ENCODE measurements at places on chromosomes 1 and 21.

GRCh38 chr21:42580793-42581321 is 67.2 kb downstream of the SLC37A1 start:
- DNase-seq, result no peak

DNA sequence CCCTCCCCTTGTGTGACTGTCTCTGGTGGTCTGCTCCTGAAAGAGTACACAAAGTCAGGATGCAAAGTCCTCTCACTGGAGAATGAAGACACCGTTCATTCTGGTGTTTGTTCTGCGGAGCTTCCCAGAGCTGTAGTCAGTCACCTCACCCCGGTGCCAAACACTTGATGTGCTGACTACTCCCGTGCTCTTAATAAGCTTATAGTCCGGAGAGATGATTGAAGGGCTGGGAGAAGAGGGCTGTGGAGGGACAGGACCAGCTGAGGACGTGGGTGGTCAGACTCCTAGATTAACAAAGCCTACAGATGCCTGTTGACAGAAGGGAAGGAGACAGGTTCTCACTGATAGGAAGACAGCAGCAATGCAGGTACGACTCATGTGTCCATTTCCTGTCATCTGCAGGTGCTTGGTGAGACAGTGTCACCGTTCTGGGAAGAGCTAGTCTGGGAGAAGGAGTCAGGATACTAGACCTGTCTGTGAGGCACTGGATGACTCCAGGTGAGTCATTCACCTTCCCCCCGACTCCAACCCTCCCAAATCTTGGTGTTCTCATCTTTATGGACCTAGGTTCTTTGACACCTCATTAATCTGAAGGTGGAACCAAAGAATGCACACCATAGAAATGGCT is 40.4 kb upstream of the LRRN2 start:
- DNase-seq, result no peak

DNA sequence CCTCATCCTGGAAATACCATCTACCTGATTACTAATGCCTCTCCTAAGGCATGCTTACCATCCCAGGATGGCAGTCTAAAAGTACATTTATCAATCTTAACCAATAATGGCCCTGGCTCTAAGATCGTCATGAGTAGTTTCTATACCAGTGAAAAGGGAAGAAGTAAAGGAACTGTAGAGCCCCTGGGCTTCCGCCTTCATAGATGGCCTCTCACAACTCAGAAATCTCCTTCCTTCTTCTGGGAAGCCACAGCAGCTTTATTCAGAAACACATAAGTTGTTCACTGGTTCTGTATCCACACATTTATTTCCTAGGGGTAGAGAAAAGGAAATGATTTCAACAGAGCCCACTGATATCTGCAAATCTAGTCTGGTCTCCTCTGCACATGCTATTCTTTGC is 41.0 kb upstream of the CD5L start:
- DNase-seq, result no peak

GRCh38 chr21:33839167-33839716 is 76.4 kb downstream of the ATP5PO start:
- DNase-seq, result no peak

DNA sequence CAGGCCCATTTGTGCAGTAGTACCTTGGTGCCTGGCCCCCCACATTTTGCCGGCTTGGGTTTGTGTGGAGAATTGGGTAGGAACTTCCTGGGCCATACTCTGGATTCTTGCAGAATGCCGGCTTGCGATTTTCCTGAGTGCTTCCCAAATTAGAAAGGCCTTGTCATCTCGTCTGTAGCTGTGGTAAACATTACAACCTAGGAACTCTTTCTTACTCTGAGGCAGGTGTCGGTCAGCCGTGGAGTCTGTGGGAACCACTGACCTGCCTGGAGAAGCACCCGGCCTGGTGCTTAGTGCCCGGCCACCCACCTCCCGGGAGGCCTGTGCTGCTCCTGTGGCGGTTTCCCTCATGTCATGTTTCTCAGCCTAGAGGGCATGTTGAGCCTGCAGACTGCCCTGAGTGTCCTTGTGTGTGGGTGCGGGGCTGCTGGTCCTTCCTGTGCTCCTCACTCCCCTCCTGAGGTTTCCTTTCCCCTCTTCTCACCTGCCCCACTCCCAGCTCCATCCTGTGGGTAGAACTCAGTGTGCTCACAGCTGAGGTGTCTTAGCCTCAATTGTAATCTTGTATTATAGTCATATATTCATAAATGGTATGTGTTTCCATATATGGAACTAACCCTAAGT is 64.7 kb downstream of the S100B start:
- no peak for DNase-seq

GRCh38 chr1:113812661-113813135 is 422 bp upstream of the RSBN1 start:
- DNase-seq, result no peak

DNA sequence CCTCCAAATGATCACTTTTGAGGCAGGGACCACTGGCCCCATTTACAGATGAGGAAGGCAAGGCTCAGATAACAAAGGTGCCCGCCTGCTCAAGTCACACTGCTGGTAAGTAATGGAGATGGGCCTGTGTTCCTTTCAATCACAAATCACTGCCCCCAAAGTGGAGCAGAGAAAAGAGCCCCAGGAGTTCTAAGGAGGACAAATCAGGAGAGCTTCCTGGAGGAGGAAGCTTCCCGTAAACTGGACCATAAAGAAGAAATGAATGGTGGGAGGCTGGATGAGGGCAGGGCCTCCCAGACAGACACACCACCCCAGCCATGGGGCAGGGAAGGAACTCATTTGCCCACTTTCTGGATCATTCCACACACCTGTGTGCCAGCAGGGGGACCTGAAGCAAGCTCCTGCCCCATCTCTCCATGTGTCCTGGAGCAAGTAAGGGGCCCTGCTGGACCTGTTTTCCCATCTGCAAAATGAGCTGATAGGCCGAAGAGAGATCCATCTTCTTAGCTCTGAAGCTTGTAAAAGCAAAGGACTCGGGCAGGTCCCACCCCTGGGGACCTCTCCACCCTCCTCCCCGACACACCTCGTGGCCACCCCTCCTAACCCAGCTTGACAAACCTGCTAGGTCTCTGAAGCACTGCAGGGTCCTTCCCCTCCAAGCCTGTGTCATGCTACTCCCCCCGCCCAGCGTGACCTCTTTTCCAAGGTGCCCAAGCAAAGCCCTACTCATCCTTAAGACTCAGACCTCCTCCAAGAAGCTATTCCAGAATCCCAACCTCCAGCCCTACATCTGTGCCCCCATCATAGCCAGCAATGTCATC is 5.5 kb downstream of the LAPTM5 start:
- no peak for DNase-seq

GRCh38 chr21:37432710-37433455 is 66.3 kb downstream of the DYRK1A start:
- DNase-seq, result no peak

DNA sequence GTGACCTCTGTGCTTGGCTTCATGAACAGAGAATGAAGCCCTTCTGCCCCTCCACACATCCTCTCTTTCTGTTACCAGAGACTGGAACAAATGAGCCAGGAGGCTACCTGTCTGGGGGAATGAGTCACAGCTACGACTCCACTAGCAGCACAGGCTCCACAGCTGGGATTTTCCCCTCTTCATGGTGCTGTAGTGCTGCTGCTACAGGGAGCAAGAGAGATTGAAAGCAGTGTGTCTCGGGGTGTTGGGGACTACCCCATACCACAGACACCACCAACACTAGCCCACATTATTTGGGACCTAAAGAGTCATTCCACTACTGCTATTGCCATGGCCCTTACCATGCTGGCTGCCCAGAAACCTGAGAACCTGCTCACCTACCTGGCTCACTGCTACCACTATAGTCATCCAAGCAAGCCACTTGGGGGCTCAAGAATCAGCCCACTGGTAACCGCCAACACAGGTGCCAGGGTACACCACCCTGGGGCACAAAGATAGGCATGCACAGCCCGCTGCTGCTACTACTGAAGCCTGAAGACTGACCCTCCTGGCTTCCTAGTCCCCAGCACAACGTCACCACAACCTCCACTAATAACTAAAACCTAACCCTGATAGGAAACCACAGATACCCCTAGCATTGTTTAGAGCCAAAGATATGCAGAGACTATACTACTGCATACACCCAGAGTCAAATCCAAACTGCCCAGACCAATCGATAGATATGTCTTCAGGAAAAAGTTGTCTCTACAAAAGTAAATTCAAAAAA is 17.7 kb downstream of the CD1E start:
- DNase-seq, result no peak

- no peak for DNase-seq
These were observed 6.6 kb downstream of the CAPZA1 start for GRCh38 chr1:112626193-112626592.

DNA sequence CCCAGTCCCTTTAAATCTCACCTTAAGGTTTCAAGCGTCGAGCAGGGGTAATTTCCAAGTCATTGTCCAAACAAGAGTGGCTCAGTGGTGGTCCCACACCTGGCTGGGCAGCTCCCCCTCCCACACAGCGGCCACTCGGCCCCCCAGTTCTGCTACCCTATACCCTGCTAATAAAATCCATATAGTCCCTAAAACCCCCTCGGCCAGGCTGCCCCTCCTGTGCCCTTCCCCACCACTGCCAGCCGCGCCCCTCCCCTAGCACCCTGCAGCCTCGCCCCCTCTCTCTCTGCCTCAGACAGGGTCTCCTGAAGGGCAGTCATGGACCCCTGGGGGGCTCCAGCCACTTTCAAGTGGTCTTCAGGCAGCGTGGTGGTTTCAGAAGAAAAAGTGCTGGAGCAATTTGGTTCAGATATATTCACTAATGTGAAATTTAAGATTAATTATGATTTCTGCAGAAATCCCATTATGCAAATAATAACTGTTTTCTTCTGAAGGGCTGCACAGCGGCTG is 34.2 kb upstream of the TTC34 start:
- no peak for DNase-seq

DNA sequence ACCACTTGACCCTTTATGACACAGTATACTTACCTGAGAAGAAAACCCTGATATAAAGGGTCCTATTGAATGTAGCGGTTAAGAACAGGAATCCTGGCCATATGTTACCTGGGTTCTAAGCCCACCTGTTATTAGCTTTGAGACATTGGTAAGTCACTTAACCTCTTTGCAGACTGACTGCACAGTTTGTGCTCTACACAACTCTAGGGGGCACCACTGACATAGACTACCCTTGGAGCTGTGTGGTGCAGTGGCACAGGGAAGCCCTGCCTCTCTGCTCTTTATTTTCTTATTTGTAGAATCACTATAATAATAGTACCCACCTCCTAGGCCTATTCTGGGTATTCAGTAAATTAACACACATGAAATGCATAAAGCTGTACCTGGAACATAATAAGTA is 165.6 kb downstream of the C1orf94 start:
- no peak for DNase-seq

DNA sequence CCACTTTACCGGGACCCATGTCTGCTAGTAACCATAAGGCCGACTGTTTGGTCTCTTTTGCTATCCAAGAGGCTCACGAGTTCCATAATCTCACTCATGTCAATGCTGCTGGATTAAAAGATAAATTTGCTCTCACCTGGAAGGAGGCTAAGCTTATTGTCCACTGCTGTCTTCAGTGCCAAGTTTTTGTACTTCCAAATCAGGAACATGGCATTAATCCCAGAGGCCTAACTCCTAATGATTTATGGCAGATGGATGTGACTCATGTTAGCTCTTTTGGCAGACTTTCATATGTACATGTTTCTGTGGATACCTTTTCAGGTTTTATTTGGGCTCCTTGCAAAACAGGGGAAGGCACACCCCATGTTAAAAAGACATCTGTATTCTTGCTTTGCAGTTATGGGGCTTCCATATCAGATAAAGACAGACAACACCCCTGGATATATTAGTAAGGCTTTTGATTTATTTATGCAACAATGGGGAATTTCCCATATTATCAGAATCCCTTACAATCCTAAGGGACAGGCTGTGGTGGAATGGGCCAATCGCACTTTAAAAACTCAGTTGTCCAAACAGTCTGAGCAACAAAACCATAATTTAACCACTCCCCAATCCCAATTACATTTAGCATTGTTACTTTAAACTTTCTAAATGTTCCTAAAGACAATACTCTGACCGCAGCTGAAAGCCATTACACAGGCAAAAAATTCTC is 162.7 kb downstream of the IER5 start:
- no peak for DNase-seq

DNA sequence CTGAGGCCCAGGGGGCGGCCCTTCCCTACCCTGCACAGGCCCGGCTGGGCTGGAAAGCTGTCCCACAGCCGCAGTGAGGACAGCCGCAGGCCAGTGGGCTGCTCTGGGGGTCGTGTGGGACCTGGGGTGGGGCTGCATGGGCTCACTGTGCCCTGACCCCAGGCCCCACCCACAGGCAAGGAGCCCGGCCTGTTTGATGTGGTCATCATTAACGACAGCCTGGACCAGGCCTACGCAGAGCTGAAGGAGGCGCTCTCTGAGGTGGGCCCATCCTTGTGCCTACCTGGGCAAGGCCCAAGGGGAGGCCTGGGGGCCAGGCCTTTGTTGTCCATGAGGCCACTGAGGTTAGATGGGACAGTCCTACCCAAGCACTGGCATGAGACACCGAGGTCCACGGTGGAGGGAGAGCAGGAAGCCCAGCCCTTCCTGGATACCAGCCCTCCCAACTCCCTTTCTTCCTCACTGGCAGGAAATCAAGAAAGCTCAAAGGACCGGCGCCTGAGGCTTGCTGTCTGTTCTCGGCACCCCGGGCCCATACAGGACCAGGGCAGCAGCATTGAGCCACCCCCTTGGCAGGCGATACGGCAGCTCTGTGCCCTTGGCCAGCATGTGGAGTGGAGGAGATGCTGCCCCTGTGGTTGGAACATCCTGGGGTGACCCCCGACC is 1.4 kb upstream of the GJC2 start:
- no peak for DNase-seq

DNA sequence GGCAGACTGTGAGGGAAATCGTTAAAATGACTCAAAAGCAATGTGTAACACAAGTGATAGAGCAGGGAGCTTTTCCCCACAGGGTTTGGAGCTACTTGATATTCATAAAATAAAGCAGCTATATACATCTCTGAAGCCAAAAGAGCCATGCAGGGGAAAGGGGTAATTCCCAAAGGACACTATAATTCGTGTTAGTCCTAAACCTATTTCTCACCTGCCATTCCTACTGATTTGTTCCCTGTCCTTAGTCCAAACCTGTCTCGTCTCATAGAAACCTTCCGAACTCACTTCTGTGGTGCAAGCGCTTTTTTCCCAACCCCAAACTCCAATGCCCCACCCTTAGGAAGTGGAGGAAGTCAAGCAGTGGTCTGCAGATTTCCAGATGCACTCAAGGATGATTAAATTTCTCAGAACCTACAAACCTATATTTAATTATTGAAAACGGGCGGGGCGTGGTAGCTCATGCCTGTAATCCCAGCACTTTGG is 946 bp upstream of the HNRNPR start:
- no peak for DNase-seq

- no peak for DNase-seq
These were observed 102.8 kb upstream of the COL24A1 start for GRCh38 chr1:86259390-86259789.

- DNase-seq, result no peak
These were observed 94.7 kb downstream of the DMRTB1 start for GRCh38 chr1:53553734-53554509.

GRCh38 chr1:200337410-200337809 is 72.4 kb downstream of the ZNF281 start:
- no peak for DNase-seq

- DNase-seq, result no peak
These were observed 202.0 kb downstream of the PBX1 start for GRCh38 chr1:164761009-164761408.

GRCh38 chr1:153990468-153991150 is at the start of gene RPS27:
TSS of gene RPS27 (plus strand) at chr1:153990762. CDS start at chr1:153990797, 35 bp downstream.
- DNase-seq, result peak; percentile 88

All from activated T-helper 2 cell treated with anti-CD3 and anti-CD28 coated beads, Interferon-gamma antibody, Interleukin-2, Interleukin-4, amounts not matched to agents 10 μg/mL and 5 μg/mL and 100 μg/mL, durations not matched to agents 14 hours and 24 hours and 36 hours (primary cell).